ENCODE measurements at places on chromosomes 7 and 10. TPM values are rescaled to one million over a fixed set of nuclear protein-coding genes. Genes with fewer than 3 reads are reported as not detected.

Gene TCERG1L
- not detected for total RNA-seq

Gene CRHR2
- total RNA-seq = not detected

Gene AASS
- 24.4 TPM for total RNA-seq

Gene CLDN4
- 0.16 TPM for total RNA-seq

Gene NPFFR1
- not detected for total RNA-seq

Gene MASTL
- 10.4 TPM for total RNA-seq

Gene ASIC3
- total RNA-seq = 0.12 TPM

Gene GPER1
- 6.0 TPM for total RNA-seq

Gene WIPF3
- not detected for total RNA-seq

Gene AGBL3
- 1.3 TPM for total RNA-seq

Gene PTER
- total RNA-seq = 11.5 TPM

Gene NPTX2
- total RNA-seq = 9.6 TPM

Gene PPP1R17
- not detected for total RNA-seq

Gene STEAP1B
- 11.4 TPM for total RNA-seq

Gene BZW2
- 40.6 TPM for total RNA-seq

Gene DNAH11
- total RNA-seq = not detected

Gene EBF3
- total RNA-seq = 2.7 TPM

Gene FAM241B
- total RNA-seq = not detected

Gene AGR2
- total RNA-seq = not detected

Gene PLCE1
- total RNA-seq = 0.61 TPM

Gene GATAD1
- total RNA-seq = 30.2 TPM

Gene TEX47
- total RNA-seq = not detected

Gene GRID2IP
- total RNA-seq = not detected

Gene THSD7A
- 0.49 TPM for total RNA-seq

Gene ZPBP
- total RNA-seq = not detected

Gene HIP1
- total RNA-seq = 25.2 TPM

Gene SPDYE18
- total RNA-seq = not detected

Gene AKR1C4
- total RNA-seq = not detected

Gene CYP3A4
- total RNA-seq = not detected

Gene CCL24
- total RNA-seq = not detected

Gene BTBD16
- total RNA-seq = not detected

Gene TMEM106B
- total RNA-seq = 58.5 TPM

Gene EXOC6
- total RNA-seq = 4.9 TPM

Gene OGDHL
- 0.16 TPM for total RNA-seq

Gene TDRD1
- 4.7 TPM for total RNA-seq

Gene KNDC1
- total RNA-seq = 0.49 TPM

Gene PHKG1
- total RNA-seq = 3.8 TPM

Gene RBM20
- total RNA-seq = 0.12 TPM

Gene SSC4D
- total RNA-seq = 0.32 TPM

Gene SYCE1
- total RNA-seq = not detected

Gene VGF
- total RNA-seq = 0.16 TPM

Gene SPDYE6
- total RNA-seq = not detected

Gene ANKRD1
- 0.36 TPM for total RNA-seq

Gene SH2B2
- total RNA-seq = 2.1 TPM

Gene FAM237B
- not detected for total RNA-seq

Gene COBL
- total RNA-seq = not detected

Gene BLVRA
- 27.6 TPM for total RNA-seq

Gene PCLO
- 0.32 TPM for total RNA-seq

Gene PPP1R3C
- 139 TPM for total RNA-seq

Gene ACSL5
- total RNA-seq = 9.6 TPM

Gene CPEB3
- total RNA-seq = 0.81 TPM

Gene LRRC18
- not detected for total RNA-seq

Gene ATRNL1
- total RNA-seq = 0.65 TPM
